ENCODE measurements at places on chromosomes 3 and 15.

DNA sequence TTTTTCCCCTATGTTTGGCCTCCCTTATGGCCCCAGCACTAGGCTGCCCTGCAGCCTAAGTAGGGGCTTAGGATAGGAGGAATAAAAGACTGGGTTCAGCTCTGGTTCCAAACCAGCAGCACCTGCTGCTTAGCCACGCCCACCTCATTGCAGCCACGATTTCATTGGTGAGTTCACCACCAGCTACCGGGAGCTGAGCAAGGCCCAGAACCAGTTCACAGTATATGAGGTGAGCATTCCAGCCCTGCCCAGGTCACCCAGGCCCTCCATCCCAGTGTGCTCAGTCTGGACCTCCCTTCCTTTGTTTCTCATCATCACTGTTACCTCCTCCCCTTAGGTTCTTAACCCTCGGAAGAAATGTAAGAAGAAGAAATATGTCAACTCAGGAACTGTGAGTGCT, 11.5 kb downstream of the CPNE9 start:
- H3K4me3 ChIP-seq = no peak overlapping the region
- peaks cover 5% of the 10 kb centered on the region for H3K4me1 ChIP-seq
- H3K36me3 ChIP-seq = no peaks in the 10 kb centered on the region
- DNase-seq = no peak
- peaks cover 44% of the 10 kb centered on the region for H3K27me3 ChIP-seq

GRCh38 chr15:100206643-100207042, 135.1 kb downstream of the ADAMTS17 start:
- H3K4me1 ChIP-seq = peaks cover 16% of the 10 kb centered on the region
- H3K4me3 ChIP-seq = no peak overlapping the region
- H3K27me3 ChIP-seq = no peaks in the 10 kb centered on the region
- DNase-seq = no peak

GRCh38 chr15:78567531-78567930, 2.2 kb downstream of the CHRNA5 start:
- no peak overlapping the region for H3K4me3 ChIP-seq
- no peak for DNase-seq
- H3K36me3 ChIP-seq = no peaks in the 10 kb centered on the region

- H3K4me3 ChIP-seq = no peak overlapping the region
- no peaks in the 10 kb centered on the region for H3K36me3 ChIP-seq
- peak; percentile 99 for DNase-seq
- H3K27ac ChIP-seq = no peak overlapping the region
- no peaks in the 10 kb centered on the region for H3K27me3 ChIP-seq
Observed at GRCh38 chr15:22258398-22259150, 178.2 kb downstream of the OR4M2 start.

DNA sequence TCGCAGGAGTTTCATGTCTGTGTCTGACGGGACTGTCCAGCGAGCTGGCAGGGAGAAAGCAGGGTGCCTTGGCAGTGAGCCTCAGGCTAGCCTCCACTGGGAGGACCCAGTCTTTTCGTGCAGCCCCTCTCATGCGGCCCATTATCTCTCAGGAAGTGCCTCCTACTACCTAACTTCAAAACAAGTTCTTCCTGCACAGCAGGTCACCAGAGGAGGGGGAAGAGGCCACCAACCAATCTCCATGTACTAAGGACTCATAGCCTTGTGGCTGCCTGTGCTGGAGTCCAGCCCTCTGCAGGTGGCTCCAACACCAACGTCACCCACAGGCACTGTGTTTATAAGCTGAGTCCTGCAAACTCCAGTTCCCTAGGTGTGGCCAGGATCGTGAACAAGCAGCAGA, 4.8 kb downstream of the VIPR1 start:
- H3K27me3 ChIP-seq = peaks cover 24% of the 10 kb centered on the region
- H3K4me1 ChIP-seq = peaks cover 9% of the 10 kb centered on the region
- no peak overlapping the region for H3K4me3 ChIP-seq

DNA sequence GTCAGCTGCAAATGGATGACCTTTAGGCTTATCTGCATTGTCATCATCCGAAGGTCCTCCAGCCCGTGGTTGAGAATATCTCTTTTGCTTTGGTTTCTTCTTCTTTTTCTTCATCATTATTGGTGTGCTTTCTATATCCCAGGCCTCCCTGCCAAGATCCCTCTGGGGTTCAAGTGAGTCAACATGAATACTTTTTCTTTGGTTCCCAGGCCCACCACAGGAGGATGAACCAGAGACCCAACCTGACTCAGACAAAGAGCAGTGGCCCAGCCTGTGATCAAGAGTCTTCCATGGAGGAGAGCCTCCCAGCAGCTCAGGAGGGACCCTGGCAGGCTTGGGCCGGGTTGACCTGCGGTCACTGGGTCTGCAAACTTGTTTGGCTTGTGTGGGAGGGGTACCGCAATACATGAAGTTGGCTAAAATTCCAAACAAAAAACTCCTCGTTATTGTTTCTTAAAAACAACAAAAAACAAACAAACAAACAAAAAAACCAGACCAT, 104.2 kb downstream of the MAP4 start:
- peaks cover 20% of the 10 kb centered on the region for H3K4me1 ChIP-seq
- DNase-seq = no peak
- no peaks in the 10 kb centered on the region for H3K27me3 ChIP-seq
- H3K36me3 ChIP-seq = peaks cover 53% of the 10 kb centered on the region
- peak overlapping the region; percentile 14 for H3K27ac ChIP-seq

DNA sequence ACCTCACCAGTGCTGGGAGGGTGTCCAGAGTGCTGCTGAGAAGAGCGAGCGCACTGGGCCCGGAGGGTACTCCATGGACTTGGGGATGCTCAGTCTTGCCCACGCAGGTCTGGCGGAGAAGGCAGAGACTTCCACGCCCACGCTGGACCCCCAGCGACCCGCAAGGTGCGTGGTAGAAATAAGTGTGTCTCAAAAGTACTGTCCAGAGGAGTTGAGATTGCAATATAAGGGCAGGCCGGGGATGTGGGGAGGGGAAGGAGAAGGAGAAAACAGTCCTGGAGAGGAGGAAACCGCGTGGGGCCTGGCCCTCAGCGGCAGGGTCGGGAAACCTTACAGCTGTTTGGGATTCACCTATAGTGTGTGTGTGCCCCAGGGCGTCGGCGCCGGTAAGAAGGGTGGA, 38.9 kb downstream of the NR2F2 start:
- H3K27me3 ChIP-seq = peaks cover 24% of the 10 kb centered on the region
- no peak overlapping the region for H3K27ac ChIP-seq
- H3K4me3 ChIP-seq = no peak overlapping the region

DNA sequence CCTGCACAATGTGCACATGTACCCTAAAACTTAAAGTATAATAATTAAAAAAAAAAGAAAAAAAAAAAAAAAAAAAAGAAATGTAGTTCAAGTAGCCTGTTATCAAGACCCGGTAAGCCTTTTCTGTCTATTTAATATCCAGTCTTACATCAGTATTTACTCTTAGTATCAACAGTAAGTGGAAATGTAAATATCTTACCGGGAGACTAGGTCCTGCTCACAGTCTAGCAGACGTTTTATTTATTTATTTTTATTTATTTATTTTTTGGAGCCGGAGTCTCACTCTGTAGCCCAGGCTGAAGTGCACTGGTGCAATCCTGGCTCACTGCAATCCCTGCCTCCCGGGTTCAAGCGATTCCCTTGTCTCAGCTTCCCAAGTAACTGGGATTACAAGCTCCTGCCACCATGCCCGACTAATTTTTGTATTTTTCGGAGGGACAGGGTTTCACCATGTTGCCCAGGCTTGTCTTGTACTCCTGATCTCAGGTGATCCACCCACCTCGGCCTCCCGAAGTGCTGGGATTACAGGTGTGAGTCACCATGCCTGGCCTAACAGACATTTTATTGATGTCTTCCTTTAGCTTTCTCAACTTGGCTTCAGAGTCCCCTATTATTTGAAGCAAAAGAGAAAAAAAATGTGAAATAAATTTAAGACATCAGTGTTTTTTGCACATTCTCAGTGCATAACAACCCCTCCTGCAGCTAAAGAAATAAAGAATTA, 19.9 kb downstream of the C2CD4B start:
- H3K4me3 ChIP-seq = no peak overlapping the region
- H3K36me3 ChIP-seq = no peaks in the 10 kb centered on the region
- DNase-seq = no peak

DNA sequence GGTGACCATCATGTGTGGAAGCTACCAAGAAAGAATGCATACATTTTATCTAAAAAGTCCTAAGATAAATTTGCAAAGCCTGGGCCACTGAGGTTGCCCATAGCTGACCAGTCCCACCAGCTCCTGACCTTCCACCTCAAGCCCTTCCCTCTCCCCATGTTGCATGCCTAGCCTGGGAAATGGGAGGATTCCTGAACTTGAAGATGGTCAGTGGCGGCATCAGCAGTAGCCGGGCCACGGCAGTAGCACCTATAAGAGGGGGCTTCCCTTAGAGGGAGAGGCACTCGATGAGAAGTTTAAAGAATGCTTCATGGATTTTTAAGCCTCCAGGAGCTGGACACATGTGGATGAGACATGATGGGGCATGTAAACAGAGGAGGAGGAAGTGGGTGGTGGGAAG, 172.1 kb downstream of the KLF13 start:
- H3K36me3 ChIP-seq = peaks cover under 1% of the 10 kb centered on the region
- no peak for DNase-seq
- H3K27ac ChIP-seq = no peak overlapping the region
- H3K4me3 ChIP-seq = no peak overlapping the region
- H3K4me1 ChIP-seq = no peaks in the 10 kb centered on the region

GRCh38 chr3:53880396-53881345, 1.3 kb downstream of the ACTR8 start:
- H3K4me3 ChIP-seq = peak overlapping the region; percentile 97
- H3K27me3 ChIP-seq = no peaks in the 10 kb centered on the region
- H3K27ac ChIP-seq = peak overlapping the region; percentile 93
- peaks cover 23% of the 10 kb centered on the region for H3K4me1 ChIP-seq
- no peak for DNase-seq

DNA sequence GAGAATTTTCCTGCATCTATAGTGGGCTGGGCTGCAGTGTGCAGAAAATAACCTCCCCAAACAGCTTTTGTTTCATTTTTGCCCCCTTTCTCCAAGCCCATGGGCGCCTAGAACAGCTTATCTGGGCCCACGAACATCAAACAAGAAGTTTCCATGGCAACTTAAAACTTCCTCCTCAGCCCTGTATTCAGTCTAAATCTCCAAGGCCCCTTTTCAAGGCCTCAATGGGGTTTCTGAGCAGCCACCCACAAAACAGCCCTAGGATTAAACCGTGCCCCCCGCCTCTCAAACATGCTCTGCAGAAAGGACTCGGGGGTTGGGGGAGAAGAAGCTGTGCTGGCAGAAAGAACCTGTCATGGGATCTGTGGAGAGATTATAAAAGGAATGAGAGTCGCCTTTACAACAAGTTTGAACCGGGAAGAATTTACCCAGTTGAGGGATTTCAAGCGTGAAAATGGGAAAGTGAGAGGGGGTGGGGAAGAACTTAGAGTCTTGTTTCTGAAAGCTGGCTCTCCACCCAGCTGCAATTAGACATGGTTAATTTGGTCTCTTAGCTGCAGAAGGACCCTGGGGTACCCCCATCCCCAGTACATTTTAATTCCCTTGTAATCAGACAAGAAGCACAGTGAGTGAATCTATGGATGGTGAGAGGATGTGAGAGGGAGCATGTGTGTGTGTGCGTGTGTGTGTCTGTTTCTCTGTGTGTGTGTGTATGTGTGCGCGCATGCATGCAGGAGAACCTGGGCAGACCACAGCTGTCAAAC, 4.3 kb upstream of the FAM107A start:
- peaks cover 28% of the 10 kb centered on the region for H3K4me1 ChIP-seq
- H3K27me3 ChIP-seq = peaks cover 23% of the 10 kb centered on the region
- no peak overlapping the region for H3K4me3 ChIP-seq
- peak; percentile 32 for DNase-seq
- no peak overlapping the region for H3K27ac ChIP-seq
- peaks cover 1% of the 10 kb centered on the region for H3K36me3 ChIP-seq

DNA sequence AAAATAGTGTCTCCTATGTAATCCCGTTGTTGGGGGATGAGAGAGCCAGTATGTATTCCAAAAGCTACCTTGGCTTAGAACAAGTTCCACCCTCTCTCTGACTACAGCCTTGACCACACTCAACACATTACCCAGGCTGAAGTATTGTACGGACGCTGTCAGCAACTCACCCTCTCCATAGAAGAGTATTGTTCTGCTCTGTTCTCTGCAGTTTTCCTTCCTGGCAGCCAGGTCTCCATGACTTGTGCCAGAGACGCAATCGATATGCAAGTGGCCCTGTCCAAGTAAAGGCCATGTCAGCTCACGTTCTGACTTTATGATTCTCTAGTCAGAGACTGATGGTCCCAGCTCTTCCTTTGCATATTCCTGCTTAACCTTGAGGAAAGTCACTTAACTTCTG, 164.1 kb upstream of the SLCO3A1 start:
- no peaks in the 10 kb centered on the region for H3K36me3 ChIP-seq
- no peak for DNase-seq
- peaks cover 2% of the 10 kb centered on the region for H3K27me3 ChIP-seq
- H3K4me3 ChIP-seq = no peak overlapping the region
- no peaks in the 10 kb centered on the region for H3K4me1 ChIP-seq

GRCh38 chr3:37703626-37704025, 158.1 kb upstream of the CTDSPL start:
- no peaks in the 10 kb centered on the region for H3K36me3 ChIP-seq
- H3K27ac ChIP-seq = no peak overlapping the region
- H3K4me3 ChIP-seq = no peak overlapping the region
- peaks cover 18% of the 10 kb centered on the region for H3K27me3 ChIP-seq
- H3K4me1 ChIP-seq = no peaks in the 10 kb centered on the region

DNA sequence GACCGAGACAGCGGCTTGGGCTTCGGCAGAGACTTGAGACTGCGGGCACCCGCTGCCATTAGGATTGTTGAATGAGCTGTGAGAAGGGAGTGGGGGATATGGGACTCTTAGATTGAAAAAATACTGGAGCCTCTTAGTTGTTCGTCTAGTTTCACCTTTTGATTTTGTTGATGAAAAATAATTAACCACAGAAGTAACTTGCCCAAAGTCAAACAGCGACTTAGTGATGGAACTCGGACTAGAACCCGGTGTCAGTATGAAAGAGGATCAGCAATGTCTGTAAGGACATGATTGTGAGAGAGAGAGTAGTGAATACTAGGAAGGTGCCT, 510 bp upstream of the GOLGB1 start:
- peaks cover 3% of the 10 kb centered on the region for H3K4me1 ChIP-seq
- DNase-seq = no peak
- no peak overlapping the region for H3K4me3 ChIP-seq
- peaks cover 5% of the 10 kb centered on the region for H3K27me3 ChIP-seq
- no peaks in the 10 kb centered on the region for H3K36me3 ChIP-seq

- no peaks in the 10 kb centered on the region for H3K36me3 ChIP-seq
- no peak for DNase-seq
- H3K4me3 ChIP-seq = peak overlapping the region; percentile 9
- peaks cover 56% of the 10 kb centered on the region for H3K4me1 ChIP-seq
- H3K27me3 ChIP-seq = no peaks in the 10 kb centered on the region
Observed at GRCh38 chr3:61877359-61878138, 316.2 kb downstream of the PTPRG start.

- H3K4me1 ChIP-seq = peaks cover 9% of the 10 kb centered on the region
- no peak for DNase-seq
- H3K27me3 ChIP-seq = no peaks in the 10 kb centered on the region
- peaks cover 21% of the 10 kb centered on the region for H3K36me3 ChIP-seq
Observed at GRCh38 chr3:101817992-101818391, 31.3 kb upstream of the NFKBIZ start.

All from chondrocyte (in vitro differentiated cells).